ENCODE measurements at places on chromosomes 4 and X. TPM values are rescaled to one million over a fixed set of nuclear protein-coding genes. Genes with fewer than 3 reads are reported as not detected.

The ZFYVE28 gene
- polyA plus RNA-seq: 3.1 TPM

The PDGFC gene
- polyA plus RNA-seq: 35.5 TPM

The ASMT gene
- polyA plus RNA-seq: not detected

The RS1 gene
- not detected for polyA plus RNA-seq

- no peak for DNase-seq
Observed at GRCh38 chrX:18278449-18278848, 57.8 kb upstream of the BEND2 start.

- no peak for DNase-seq
Observed at GRCh38 chr4:25169446-25169845, 9.2 kb upstream of the SEPSECS start.

GRCh38 chr4:98557194-98557892 lies 101.1 kb downstream of the TSPAN5 start:
- no peak for DNase-seq

DNA sequence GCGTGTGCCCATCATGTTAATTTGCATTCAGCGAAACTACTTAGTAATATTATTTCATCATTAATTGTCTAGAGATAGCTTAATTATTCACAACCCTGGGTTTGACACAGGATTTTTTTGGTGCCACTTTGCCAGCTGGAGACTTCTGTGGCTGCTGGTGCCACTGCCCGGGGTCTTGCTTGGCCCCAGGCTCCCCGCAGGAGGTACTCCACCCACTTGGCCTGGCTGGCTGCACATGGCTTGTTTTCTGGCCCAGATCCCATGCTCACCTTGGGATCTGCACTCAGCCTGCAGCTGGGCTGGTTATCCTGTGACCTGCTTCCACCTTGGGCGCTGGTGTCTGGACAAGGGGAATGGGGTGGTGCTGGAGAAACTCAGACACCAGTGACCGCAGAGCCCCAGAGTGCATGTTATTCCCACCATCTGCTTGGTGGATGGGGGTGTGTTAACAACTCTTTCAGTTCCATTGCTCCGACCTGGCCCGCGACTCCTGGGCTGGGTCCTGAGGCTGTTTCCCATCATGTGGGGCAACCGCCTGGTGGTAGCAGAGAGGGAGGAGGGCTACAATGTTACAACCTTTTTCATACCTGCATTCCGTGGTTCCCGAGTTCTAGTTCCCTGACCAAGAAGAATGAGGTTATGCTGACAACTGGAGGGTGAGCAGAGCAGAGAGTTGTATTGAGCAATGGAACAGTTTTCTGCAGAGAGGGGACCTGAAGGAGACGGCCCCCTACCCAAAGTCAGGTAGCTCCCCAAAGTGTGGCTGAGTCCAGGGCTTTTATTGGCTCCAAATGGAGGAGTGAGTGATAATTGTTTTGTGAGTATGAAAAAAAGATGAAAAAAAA lies 1950.0 kb upstream of the IGFBP7 start:
- no peak for DNase-seq

- DNase-seq: no peak
Observed at GRCh38 chr4:118881512-118882146, 7.0 kb upstream of the SYNPO2 start.

- DNase-seq: no peak
Observed at GRCh38 chr4:74845834-74846233, 51.5 kb upstream of the BTC start.

DNA sequence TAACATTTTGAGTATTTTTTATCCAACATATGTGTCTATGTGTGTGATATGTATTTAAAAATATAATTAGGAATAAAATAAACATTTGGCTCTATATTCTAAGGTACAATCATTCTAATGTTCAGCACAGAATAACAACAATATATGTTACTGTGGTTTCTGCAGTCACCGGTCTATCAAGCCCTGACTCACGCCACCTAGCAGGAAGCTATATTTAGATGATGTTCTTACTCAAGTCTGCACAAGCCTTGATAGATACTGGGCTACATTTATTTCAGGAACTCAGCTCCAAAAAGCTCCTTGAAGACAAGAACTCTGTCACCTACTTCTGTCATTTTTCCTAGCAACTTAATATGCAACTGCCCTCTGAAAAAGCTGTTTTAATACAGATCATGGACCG lies 152.0 kb upstream of the FTHL17 start:
- DNase-seq: no peak

DNA sequence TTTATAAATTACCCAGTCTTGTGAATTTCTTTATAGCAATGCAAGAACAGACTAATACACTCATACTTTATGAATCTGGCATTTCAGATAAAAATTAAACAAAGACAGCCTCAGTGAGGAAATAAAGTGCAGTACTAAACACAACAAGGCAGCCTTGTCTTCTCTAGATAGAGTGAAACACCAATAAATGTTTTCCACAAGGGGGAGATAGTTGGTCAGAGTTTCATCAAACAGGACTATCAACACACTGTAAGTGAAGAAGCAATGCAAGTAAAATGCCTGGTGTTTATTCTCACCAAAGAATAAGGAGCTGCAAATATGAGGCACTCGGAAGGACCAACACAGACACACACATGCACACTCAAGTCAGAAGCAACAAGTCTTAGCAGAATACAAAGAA lies 62.8 kb downstream of the FAM9B start:
- DNase-seq: peak; percentile 33

Data from hepatocyte (in vitro differentiated cells).